Brain (organoid and tissue), 16 donors: ENCODE measurements at places on chromosomes 5 and 9.

DNA sequence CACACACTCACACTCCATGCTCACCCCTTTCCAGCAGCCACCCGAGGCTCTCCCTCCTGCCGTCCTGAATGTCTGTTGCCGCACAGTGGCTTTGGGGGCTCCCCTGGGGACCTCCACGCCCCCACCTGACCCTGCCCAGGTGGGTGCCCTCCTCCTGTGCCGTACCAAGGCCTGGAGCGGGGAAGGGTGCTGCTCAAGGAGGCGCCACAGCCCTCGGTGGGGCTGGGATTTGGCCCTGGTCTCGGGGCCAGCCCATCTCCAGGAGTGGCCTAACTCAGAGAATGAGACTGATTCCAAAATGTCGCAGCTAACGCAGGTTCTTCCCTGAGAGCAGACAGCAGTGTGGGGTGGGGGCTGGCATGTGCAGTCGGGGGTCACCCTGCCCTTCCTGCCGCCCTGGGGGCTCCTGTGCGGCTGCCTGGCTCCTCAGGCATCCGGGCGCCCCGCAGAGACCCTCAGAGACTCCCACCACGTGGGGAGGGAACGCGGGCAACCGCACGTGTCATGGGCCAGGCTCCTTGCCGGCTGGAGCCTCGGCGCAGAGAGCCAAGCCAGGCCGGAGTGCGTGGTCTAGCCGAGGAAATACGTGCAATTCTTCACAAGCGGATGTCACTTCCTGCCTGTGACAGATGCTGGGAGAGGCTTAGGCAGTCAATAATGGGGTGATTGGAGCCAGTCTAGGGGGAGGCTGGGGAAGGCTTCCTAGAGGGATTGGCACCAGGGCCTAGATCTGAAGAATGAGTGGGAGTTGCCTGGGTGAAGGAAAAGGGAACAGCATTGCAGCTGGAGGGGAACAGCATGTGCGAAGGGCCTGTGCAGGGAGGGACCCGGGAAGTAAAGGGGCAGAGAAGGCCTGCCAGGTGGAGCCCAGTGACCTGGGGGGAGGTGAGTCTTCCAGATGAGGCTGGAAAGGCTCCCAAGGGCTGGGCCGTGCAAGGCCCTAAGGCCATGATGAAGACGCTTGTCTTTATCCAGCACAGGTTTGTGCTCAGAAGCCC lies 44.1 kb downstream of the C9orf50 start:
- no peak for DNase-seq

GRCh38 chr9:89687188-89687587 lies 82.4 kb downstream of the GADD45G start:
- no peak for DNase-seq

DNA sequence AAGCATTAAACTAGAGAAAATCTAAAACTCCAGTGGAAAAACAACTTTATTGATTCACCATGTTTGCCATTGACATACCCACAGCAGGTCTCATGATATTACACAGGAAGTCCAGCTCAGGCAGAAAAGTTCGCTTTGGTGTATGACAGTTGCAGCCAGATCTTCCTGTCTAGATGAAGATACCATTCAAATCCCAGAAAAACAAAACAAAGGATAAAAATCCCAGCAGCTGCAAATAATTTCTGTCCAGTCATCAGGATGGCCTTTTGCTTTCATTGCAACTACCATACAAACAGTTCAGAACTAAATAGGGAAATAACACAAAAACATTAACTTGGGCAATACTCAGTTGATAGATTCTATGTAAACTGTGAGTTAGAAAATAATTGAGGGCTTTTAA lies 136.0 kb upstream of the NREP start:
- no peak for DNase-seq

DNA sequence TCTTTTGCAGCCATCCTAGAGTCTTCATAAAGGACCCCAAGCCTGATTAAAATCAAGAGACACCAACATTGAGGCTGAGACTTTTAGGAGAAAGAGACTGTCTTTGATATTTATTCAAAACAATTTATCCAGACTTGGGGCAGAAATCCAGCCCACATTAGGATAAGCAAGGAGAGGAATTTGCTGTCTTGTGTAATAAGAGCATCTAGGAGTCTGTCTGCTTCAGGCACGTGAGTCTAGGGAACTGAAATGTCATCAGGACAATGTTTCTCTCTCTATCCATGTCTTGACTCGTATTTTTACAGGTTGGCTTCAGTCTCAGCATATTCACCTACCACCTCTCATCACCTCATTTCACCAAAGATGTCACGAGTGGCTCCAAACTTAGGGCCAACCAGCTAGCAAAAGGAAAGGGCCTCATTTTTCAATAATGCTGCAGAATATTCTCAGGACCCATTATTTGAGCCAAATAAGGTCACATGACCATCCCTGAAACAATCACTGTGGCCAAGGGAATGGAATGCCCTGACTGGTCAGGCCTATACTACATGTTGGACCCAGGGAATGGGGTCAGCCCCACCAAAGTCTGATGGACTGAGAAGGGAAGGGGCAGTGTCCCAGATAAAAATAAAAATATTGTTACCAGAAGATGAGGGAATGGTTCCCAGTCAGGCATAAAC lies 70.3 kb upstream of the SAP30L start:
- DNase-seq = no peak

DNA sequence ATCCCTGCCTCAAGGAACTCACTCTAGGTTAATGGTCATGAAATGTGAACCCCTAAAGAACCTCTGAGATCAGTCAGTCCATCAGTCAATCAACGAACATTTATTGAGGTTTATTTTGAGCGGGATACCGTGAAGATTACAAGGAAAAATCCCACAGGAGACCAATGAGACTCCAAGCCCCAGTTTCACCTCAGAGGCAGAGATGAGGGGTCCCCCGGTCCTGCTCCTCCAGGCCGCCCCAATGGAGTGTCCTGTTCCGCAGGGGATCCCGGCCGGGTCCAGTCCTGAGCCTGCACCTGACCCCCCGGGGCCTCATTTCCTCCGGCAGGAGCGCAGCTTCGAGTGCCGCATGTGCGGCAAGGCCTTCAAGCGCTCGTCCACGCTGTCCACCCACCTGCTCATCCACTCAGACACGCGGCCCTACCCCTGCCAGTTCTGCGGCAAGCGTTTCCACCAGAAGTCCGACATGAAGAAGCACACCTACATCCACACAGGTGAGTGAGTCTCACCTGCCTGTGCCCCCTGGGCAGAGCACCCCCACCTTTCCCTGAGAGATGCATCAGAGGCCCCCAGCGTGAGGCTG lies 11.0 kb downstream of the GFI1B start:
- DNase-seq = no peak

DNA sequence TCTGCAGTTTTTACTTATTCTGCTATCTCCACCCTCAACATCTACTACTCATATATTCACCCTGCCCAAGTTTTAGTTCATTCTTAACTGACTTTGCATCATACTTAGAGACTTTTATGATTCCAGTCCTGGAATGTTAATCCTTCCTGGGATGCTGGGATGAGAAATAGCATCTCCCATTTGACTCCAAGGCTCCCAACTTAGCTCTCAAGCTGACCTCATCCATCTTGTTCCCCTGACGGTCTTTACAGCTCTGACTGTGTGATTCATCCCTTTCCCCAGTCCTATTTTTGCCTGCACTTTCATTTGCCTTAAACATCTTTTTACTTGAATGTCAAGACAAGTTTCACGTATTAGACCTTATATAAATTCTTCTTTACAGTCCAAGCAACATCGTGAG lies 297.8 kb downstream of the EPB41L4A start:
- DNase-seq = no peak

DNA sequence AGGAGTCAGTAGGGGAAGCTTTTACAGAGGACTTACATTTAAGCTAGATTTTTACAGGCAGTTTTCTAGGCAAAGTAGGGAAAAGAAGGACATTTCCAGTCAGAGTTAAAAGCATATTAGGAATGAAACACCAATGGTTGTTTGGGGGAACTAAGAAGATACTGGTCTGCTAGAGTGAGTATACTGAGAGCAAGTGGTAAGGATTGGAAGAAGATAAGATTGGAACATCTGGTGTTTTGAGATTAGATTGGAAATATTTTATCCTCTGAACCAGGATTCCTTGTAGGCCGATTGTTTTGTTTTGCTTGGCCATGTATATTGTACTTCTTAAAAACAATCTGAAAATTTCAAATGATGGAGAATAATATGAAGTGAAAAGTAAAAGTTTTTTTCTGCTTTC lies 7.7 kb downstream of the FBXO38 start:
- no peak for DNase-seq

- no peak for DNase-seq
Observed at GRCh38 chr5:78813286-78813685, 164.7 kb upstream of the LHFPL2 start.

DNA sequence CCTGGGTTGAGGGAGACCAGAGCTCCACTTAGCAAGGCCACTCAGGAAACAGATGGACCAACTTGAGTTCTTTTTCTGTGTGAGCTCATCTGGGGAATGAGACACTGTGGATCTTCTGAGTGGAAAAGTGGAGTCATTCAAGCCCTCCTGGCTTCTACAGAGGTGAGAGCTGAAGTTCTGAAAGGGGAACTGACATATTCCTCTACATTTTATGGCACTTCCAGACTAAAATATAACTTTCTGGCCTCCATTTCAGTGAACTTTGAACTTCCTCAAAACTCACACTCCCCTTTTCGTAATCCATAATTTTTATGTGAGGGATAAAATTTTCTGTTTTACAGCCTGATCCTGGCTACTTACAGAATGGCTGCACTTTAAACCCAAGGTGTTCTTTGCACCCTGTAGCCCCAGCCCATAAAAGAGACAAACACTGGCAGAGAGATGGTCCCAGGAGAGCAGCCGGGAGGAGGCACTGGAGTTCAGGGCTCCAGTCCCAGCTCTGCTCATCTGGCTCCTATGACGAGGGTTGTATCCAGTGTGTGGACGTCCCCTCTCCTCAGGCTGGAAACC lies 10.8 kb downstream of the SPAAR start:
- no peak for DNase-seq

- no peak for DNase-seq
Observed at GRCh38 chr9:121222524-121223171, 21.0 kb upstream of the RAB14 start.

DNA sequence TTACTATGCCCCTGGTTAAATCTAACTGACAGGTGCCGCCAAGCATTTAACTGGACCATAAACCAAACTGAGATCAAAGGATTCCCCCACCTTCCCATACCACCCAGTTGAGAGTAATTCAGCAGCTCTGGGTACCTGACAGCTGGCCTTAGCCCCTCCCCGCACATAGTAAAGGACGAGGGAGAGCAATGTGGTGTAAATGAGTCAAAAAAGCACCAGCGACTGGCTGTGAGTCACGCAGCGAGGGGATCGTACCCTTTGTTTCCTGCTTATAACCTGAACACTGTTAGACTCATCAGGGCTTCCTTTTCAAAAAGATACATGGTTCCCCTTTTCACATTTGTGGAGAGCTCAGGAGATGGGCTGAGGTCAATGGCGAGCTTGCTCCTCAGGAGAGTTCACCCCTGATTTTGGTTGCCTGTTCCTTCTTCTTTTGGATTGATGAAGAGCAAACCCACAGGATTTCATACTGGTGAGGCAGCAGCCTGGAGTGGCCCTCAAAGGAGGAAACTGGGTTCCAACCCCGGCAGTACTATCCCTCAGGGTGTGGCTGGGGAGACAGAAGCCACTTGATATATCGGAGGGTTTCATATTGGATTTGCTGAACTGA lies 71.5 kb downstream of the ANKRD33B start:
- no peak for DNase-seq

DNA sequence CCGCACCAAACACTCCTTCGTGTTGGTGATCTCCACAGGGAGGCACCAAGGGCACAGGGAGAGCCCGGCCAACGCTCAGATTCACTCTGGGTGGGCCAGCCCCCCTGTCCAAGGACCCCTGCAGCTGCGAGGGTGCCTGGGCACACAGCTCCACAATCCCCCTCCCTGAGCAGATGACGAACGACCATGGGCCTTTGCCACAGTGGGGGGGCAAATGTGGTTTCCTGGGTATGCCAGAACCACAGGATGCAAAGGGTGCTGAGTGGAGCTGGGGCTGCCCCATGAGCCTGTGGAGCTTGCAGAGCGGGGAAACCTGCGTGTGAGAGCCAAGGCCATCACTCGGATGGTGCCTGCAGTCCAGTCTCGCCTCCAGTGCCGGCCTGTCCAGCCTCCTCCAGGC lies 31.0 kb downstream of the LPCAT1 start:
- DNase-seq = no peak

DNA sequence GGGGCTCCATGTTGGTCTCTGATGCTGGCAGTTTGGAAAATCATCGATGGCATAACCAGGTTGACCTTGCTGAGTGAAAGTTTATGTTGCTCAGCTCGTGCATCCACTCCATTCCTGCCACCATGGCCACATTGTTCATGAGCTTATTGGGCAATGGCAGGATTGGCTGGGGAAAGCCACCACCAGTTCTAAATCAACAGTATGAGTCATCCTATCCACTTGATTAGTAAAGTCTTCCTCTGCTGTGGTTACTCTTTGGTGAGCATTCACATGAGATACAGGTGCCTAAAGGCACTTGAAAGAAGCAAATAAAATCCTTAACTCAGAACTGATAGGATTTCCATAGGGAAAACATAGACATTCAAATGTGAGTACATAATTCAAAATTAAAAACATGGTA lies 131.8 kb upstream of the FBN2 start:
- no peak for DNase-seq

DNA sequence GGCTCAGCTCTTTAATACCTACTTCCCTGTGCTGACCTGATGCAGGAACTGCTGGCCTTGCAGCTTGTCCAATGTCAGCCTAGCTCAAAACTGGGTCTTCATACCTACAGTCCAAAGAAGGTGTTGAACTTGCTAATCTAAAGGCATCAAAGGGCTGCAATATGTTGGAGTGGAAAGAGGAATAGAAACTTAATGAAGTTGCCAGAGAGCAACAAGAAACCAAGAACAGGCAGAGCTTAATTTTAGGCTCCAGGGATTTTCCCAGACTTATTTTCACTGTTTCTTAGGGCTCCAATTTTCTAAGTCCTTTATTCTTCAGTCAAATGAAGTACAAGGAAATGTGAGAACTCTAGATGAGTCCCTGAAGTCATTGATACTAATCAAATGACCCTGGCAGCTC lies 17.6 kb upstream of the ERCC6L2 start:
- DNase-seq = no peak

- DNase-seq = peak; percentile 15
Observed at GRCh38 chr9:127417131-127418036, 6.8 kb upstream of the ZNF79 start.

DNA sequence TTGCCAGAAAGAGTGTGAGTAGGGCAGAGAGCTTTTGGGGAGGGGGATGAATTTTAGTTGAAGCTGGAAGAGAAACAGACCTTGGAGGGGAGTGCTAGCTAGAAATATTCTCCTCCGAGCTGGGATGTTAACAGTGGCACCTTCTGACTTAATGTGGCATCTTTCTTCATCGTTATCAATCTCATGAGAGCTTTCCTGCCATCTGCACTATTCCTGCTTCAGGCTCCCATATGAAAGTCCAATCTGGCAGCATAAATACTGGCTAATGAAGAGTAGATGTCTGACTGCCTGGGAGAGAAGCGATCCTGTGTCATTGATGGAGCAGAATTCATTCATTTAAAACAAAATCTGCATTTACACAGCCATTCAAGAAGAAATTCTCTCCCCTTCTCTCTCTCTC lies 284.5 kb downstream of the TMEM38B start:
- peak; percentile 98 for DNase-seq

DNA sequence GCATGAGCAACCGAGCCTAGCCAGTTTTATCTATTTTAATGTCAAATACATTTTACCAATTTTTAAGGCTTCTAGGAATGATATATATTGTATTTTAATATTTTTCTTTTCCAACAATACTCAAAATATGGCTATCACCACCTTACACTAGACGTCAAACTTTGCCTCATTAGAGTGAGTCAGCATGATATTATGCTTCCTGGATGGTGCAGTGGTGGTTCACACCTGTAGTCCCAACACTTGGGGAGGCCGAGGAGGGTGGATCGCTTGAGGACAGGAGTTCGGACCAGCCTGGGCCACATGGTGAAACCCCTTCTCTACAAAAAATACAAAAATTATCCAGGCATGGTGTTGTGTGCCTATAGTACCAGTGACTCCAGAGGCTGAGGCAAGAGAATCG lies 7.3 kb upstream of the CDC14B start:
- DNase-seq = no peak
